ENCODE measurements at places on chromosomes 3 and 15. TPM values are rescaled to one million over a fixed set of nuclear protein-coding genes. Genes with fewer than 3 reads are reported as not detected.

The ROPN1 gene
- not detected for total RNA-seq

The NXPE3 gene
- total RNA-seq: 22.8 TPM

The MTMR10 gene
- 14.2 TPM for total RNA-seq

The CCDC13 gene
- total RNA-seq: 1.1 TPM

The ACKR2 gene
- total RNA-seq: 0.28 TPM

The HESX1 gene
- total RNA-seq: 0.65 TPM

The GOLGA6B gene
- not detected for total RNA-seq

The CPN2 gene
- total RNA-seq: not detected

The BMF gene
- 4.6 TPM for total RNA-seq

The GXYLT2 gene
- total RNA-seq: 34.8 TPM

The CNTN4 gene
- 2.9 TPM for total RNA-seq

The SNX22 gene
- total RNA-seq: 0.18 TPM

The SLC12A1 gene
- total RNA-seq: not detected

The GRAMD1C gene
- total RNA-seq: 1.3 TPM

The CD96 gene
- total RNA-seq: 0.09 TPM
